NCI-H2081 (cell line): ENCODE measurements at places on chromosomes 7 and 10.
A peak's percentile ranks its signal among the peaks of the same experiment; 100 is the strongest.

- no peak for DNase-seq
Observed at GRCh38 chr10:100873827-100874326, 38.9 kb upstream of the SLF2 start.

DNA sequence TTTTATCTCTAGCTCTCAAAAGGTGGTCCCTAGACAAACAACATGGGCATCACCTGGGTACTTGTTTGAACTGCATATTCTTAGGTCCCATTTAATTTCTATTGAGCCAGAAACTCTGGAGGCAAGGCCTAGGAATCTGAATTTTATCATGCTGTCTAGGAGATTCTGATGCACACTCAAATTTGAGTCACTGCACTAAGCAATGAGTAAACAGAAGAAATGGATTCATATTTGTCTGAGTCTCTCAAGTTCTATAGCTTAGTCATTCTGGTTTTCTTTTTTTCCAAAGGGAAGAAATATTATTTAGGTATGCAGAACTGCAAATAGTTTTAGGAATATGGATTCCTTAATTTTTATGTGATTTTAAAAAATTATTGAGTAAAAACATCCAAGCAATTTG lies 185.5 kb downstream of the SEMA3A start:
- no peak for DNase-seq

- no peak for DNase-seq
Observed at GRCh38 chr7:54831046-54831643, 72.1 kb upstream of the SEC61G start.

GRCh38 chr10:32350811-32351350 lies 3.9 kb upstream of the EPC1 start:
- no peak for DNase-seq

DNA sequence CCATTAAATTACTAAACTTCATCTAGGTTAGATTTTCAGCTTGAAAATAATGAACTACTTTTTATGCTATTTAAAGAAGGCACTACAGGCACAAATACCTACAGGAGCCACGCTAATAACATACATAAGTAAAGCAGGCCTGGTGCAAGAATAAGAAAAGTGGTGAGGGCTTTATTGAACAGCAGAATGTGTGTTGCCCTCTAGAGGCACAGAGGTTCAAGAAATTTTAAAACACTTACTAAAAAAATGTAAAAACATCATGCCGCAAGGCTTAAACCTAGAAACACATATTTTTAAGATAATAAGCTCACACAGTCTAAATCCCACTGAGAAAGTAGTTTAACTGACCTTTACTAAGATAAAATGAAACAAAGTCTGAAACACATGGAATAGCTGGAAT lies 20.3 kb downstream of the CACUL1 start:
- DNase-seq = no peak

DNA sequence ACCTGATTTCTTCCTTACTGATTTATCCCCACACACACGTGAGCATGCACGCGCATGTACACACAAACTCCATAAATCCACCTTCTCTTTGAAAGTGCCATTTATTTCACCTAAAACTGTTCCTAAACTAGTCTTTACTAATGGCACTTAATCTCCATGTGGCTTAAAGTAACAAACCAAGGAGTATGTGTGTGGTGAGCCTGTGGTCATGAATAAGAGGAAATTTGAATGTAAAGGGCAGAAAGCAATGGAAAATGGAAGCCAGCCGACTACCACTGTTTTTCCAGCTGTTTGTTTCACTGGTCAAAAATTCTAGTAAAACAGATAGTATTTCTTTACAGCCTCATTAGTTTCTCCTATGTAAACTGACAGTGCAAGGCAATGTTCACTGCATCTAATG lies 23.8 kb downstream of the SEMA3C start:
- DNase-seq = no peak

DNA sequence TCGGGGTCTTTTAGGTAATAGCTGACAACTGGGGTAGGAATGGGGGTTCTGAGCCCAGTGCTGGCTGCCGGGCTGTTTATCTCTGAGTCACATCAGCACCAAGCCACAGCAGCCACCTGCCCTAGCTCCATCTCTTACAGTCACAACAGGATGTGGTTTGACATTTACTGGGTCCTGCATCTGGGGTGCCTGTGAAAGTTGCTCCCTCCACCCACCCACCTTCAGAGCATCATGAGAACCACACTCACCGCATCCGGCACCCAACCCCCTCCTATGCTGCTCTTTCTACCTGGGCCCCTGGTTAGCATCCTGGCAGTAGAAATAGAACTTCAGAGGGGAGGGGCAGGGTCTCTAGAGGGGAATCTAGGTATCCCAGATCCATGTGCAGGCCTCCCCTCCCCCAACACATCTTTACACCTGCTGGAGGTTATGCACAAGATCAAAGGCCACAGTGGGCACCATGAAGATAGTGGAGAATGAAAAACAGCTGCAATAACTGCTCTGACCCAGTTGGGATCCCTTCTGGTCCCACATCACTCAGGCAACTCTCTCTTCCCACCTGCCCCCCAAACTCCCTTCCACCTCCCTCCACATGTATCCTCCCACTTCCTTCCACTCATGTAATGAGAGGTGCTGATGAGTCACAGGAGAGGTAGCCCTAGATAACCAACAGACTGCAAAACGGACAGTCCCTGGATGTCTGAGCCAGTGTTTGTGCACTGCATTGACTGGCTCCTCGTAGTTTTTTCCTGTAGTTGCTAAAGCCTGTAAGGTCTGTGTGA lies 38.2 kb downstream of the PRSS2 start:
- no peak for DNase-seq

DNA sequence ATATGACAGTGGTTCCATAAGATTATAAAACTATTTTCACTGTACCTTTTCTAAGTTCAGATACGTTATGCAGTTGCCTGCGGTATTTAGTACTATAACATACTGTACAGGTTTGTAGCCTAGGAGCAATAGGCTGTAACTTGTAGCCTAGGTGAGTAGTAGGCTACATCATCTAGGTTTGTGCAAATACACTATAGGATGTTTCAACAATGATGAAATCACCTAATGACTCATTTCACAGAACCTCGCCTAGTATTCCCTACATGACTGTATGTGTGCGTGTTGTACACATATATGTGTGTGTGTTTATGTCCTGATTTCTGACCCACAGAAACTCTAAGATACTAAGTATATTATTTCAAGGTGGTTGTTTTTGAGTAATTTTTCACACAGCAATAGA lies 139.0 kb downstream of the HERPUD2 start:
- DNase-seq = no peak

DNA sequence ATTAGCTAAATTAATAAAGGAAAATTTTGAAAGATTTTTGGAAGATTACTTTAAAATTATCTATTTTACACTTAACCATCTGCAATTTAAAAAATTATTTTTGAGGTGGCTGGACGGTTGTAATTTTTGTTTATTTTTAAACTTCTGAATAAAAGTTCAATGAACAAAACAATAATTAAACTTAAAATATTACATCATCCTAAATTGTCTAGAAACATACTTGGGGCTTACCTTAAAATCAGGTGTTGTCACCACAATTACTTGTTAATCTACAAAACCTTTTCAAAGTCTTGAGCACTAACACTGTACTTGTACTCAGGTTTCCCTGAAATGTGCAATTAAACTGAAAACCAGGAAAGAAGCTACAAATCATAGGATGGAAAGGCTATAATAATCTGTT lies 328.3 kb downstream of the NXPH1 start:
- no peak for DNase-seq

DNA sequence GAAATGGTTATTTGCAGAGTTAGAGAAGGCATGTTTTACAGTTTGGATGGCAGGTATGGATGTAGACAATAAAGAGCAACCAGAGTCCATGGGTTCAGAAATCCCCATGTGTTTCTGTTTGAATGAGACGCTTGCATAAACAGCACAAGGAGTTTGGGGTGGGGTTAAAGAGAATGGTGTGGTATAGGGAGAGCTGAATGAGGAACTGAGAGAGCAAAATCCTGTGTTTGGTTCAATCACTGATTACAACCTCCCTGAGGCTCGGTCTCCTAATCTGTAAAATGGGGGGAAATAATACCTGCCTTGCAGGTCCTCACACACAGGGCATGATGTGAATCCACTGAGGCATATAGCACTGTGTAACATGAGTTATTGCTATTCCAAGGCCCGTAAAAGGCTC lies 23.7 kb downstream of the CAV1 start:
- DNase-seq = no peak

DNA sequence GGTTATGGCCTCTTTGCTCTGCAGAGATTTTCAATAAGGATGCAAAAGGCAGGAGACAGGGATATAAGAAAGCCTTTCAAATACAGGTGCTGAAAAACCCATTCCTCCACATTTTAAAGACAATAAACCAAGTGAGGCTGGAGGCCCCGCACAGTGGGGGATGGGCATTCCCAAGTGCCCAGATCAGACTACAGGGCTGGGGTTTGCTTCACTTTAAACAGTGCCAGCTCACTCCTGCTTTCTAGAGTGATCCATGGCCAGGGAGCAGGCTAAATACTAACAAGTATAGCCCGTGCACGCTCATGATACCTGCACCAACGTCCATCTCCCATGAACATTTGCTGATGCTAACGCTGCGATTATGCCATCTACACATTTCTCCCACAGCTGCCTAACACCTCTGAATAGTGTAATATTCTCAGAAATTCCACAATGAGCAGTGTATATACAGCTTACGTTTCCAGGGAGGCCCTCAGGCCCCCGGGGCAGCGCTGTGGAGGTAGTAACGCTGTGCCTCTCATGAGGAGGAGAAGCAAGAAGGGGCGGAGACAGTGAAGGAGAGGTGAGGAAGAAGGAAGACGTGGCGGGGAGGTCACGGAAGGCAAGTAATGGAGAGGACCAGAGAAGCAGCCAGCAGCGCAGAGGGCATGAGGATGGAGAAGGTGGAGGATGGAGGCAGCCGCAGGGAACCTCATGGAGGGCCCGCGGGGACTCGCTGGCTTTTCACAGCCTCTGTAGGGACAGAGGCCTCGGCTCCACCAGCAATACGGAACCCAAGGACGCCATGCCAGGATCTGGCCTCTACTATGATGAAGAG lies 141.7 kb downstream of the USP6NL start:
- no peak for DNase-seq

DNA sequence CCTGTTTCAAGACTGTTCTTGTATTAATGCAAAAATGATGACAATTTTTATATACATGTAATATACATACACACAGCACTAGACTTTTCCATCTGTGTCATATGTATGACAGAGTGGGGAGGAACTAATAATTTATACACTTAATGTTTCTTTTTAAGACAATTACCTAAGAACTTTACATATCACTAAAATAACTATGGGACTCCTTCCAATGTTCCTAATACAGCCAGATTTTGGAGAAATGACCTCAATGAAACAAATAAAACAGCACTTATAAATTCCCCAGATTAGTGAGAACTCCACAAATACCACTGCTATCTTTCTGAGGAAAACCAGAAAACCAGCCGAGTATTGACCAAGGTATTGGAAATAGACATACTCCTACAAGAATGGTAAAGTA lies 199.4 kb downstream of the ELMO1 start:
- no peak for DNase-seq

DNA sequence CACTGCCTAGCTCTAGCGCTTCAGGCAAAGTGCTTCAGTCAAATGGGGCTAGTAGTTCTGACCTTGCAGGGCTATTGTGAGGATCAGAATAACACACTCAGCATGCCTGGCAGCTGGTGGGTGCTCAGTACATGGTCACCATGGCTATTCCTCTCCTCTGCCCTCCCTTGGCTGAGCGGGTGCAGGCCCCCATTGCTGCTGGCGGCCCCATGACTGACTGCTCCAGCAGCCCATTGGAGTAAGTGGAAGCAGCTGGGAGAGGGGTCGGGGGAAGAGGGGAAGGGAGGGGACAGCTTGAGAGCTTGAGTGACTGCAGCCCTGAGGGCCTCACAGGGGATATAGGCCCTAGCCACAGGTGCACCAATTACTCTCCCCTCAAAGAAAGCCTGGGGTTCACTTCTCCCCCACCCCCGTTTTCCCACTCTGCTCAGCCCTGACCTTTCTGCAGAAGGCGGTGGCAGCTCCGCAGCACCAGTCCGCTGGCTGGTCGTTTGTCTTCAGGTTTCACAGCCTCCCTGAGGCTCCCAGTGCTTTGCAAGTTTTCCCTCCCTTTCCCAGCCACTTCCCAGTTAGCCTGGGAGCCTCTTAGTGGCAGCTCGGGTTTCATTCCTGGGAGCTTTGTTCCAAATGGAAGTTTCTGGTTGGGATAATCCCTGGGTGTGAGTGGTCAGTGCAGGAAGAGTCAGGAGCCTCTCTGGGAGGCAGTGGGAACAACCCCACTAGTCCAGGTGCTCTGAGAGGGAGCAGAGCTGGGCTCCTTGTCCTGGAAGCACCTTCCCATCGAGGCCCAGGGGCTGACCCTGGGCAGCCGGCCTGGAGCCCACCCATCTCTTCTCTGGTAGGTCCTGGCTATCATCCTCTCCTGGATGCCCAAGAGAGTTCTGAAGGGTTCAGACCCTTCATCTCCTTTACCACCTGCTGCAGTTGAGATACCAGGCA lies 16.3 kb downstream of the FGF8 start:
- no peak for DNase-seq

GRCh38 chr7:150382844-150383225 lies 3.7 kb downstream of the ZNF775 start:
- DNase-seq = peak; percentile 32

- DNase-seq = no peak
Observed at GRCh38 chr7:66258409-66258808, 53.3 kb downstream of the TPST1 start.

DNA sequence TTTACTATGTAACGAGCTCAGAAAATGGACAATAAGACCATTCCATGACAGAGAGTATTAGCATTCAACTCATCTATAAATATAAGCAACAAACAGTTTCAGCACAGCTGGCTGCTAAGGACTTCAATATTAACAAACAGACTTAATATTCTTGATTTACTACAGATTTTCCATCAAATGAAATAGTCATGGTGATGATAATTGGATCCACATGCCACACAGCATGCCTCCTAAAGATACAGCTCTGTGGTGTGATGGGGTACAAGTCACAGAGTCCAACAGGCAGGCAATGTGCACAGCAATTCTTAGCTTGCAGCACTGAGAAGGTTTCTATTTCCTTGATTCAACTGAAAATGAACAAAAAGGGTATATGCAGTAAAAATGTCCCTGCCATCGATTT lies 54.0 kb downstream of the DOCK4 start:
- no peak for DNase-seq

DNA sequence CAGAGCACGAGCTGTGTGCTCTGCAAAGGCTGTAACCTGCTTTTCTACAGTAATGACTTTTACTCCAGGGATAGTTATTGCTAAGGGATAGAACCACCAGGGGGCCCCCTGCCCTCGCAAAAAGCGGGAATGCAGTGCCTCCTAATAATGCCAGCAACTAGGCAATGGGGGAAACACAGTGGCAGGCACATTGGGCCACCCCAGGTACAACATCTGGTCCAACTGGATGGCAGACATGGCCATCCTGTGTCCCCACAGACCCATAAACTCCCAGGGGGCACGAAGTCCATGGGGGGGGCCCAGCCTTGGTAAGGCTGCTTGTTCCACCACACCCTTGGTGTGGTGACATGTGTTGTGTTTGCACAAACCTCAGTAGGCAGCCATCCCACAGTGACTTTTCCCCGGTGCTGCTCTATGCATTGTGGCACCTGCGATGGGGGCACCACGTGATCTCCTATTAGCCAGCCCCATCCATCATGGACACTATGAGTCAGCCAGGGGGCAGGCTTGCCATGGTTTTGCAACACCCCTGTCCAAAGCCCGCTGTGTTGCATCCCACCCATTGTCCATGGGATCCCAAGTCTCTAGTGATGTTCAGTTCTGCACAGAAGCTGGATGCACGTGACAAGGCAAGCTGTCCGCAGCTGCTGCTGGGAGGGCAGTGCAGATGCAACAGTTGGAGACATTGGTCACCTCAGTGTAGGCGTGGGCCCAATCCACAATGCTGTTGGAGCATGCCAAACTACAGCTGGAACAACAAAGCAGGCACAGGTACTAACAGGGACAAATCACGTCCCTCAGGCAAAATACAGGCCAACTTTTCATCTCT lies 84.0 kb downstream of the ANLN start:
- DNase-seq = peak; percentile 32

- DNase-seq = no peak
Observed at GRCh38 chr7:155656891-155657290, 12.4 kb downstream of the RBM33 start.
